ENCODE measurements at places on chromosomes 5 and 9. TPM values are rescaled to one million over a fixed set of nuclear protein-coding genes. Genes with fewer than 3 reads are reported as not detected.

Gene RGMB
- 4.9 TPM for total RNA-seq

Gene SPEF2
- 17.8 TPM for total RNA-seq

- no peak overlapping the region for H3K4me3 ChIP-seq
- no peak for DNase-seq
- no peaks in the 10 kb centered on the region for H3K27me3 ChIP-seq
Measured at GRCh38 chr5:61081741-61082140, 80.5 kb downstream of the SMIM15 start.

- H3K27me3 ChIP-seq, result peaks cover 8% of the 10 kb centered on the region
- no peak for DNase-seq
- H3K4me3 ChIP-seq, result no peak overlapping the region
- H3K36me3 ChIP-seq, result no peaks in the 10 kb centered on the region
Measured at GRCh38 chr5:159021901-159022556, 77.7 kb downstream of the EBF1 start.

DNA sequence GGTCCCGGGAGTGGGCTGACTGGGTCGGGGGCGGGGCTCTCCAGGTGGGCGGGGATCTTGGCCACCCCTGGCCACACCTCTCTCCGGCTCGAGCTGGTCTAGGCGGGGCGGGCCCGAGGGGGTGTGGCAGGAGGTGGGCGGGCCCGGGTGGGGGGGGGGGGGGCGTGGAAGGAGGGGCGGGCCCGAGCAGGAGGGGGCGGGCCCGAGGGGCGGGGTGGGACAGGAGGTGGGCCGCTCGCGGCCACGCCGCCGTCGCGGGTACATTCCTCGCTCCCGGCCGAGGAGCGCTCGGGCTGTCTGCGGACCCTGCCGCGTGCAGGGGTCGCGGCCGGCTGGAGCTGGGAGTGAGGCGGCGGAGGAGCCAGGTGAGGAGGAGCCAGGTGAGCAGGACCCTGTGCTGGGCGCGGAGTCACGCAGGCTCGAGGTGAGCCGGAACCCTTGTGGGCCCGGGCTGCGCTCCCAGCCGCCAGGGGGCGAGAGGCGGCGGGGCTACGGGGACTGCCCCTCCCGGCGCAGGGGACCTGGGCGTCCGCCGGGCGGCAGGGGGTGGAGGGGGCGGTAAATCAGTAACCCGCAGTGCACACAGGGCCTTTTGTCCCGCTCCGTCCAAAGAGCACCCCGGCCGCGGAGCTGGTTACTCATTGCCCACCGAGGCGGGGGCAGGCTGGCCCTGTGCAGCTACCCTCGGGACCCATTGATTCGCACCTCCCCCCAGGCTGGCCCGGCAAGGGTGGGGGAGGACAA, at the start of gene FGFR4:
Gene FGFR4 (plus strand): TSS at position 262 of the 744 bp plus-strand sequence. CDS start 2,688 bp downstream, outside the sequence.
- DNase-seq, result peak; percentile 80
- H3K27ac ChIP-seq, result no peak within 1 kb of the TSS
- peaks cover 2% of the 10 kb centered on the region for H3K36me3 ChIP-seq
- H3K27me3 ChIP-seq, result peaks cover 33% of the 10 kb centered on the region
- H3K4me1 ChIP-seq, result peaks cover 4% of the 10 kb centered on the region
- peak within 1 kb of the TSS; percentile 45 for H3K4me3 ChIP-seq

Measured in activated naive CD8-positive, alpha-beta T cell treated with anti-CD3 and anti-CD28 coated beads, Interleukin-2, amount 10 ng/mL, durations not matched to agents 7 days and 5 days (primary cell).